Regular cardiac myocyte (primary cell): ENCODE measurements at places on chromosomes 7 and 10. TPM values are rescaled to one million over a fixed set of nuclear protein-coding genes. Genes with fewer than 3 reads are reported as not detected.

TMEM196 gene
- under 0.01 TPM in 1 of 2 replicates, not detected in the other for total RNA-seq

ASB10 gene
- total RNA-seq: not detected in 2 replicates

TMEM213 gene
- total RNA-seq: not detected in 2 replicates

C7orf57 gene
- not detected in 2 replicates for total RNA-seq

ARHGAP12 gene
- total RNA-seq: 31.8 and 61.2 TPM in 2 replicates

VPS50 gene
- 31.4 and 49.9 TPM in 2 replicates for total RNA-seq

OR13A1 gene
- not detected in 2 replicates for total RNA-seq

DRGX gene
- not detected in 2 replicates for total RNA-seq
